Stimulated activated CD4-positive, alpha-beta T cell treated with anti-CD3 and anti-CD28 coated beads, Interleukin-15, amount 100 ng/mL, for 1 hour (primary cell): ENCODE measurements at places on chromosomes 7 and 10.

- no peak for DNase-seq
These were observed 6.5 kb downstream of the SHH start for GRCh38 chr7:155805826-155806095.

GRCh38 chr7:69656890-69657289 lies 58.6 kb downstream of the AUTS2 start:
- DNase-seq, result no peak

DNA sequence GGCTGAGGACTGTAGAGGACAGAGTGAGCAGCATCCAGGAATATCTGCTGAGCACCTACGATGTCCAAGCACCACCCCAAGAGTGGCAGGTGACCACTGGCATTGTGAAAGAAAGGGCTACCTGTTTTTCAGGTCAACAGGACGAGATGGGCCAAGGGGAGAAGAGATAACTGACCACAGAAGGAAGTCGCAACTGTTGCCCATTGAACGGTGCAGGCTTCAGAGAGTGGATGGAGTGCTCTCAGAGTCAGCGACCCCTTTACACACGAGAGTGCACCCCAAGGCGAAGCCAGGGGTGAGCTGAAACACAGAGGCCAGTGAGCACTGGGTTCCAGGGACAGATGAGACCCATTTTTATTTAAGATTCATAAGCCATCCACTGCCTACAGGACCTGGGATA lies 42.3 kb downstream of the HIPK2 start:
- no peak for DNase-seq

DNA sequence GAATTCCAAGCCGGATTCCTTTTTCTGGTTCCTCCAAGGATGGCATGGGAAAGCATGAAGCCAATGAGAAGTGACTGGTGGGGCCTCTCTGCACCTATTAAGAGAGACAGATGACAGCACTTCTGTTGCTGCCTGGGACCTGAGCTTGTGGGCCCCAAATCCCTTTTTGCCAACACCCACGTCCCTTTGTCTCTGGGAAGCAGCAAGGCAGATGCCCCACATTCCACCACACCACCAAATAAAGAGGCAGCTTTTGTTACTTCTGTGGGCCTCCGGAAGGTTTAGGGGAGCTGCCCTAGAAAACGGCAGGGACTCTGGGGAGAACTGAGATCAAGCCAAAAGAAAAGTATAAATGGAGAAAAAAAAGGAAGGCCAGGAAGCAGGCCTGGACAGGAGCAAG lies 3.4 kb downstream of the CCDC136 start:
- no peak for DNase-seq

GRCh38 chr10:23441251-23441650 lies 2.4 kb downstream of the OTUD1 start:
- no peak for DNase-seq

- DNase-seq, result no peak
These were observed 103.9 kb downstream of the SLC37A3 start for GRCh38 chr7:140294454-140294853.

GRCh38 chr7:157557263-157557662 lies 220.5 kb downstream of the DNAJB6 start:
- no peak for DNase-seq

DNA sequence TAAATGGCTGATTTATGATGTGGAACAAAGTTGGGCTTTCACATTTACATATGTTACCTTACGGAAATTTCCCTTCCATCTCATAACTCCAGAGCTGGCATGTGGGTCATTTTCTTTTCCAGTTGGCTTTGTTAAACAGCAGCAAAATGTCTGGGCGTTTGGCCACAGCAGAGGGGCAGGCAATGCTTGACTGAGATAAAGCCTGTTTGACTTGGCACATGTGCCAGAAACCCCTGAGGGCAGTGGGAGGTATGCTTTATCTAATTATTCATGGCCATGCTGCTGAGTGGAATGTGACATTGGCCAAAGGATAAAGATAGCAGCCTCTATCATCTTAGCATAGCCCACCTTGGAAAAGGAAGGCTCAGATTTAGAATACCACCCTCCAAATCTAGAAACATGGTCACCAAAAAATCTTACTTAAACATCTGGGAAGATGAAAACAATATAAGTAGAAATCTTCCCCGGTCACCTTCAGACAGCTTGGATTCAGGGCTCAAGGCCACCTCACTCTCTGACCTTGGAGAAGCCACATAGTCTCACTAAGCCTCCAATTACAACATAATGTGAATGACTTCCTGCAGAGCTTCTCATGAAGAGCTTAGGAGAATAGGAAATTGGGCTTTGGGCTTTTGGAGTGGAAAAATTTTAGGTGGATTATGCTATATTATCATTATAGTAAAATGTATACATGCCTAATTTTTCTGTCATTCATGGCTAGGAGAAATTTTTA lies 101.5 kb downstream of the GRM3 start:
- DNase-seq, result no peak

- DNase-seq, result no peak
These were observed 2.4 kb upstream of the MOSPD3 start for GRCh38 chr7:100609958-100610357.

DNA sequence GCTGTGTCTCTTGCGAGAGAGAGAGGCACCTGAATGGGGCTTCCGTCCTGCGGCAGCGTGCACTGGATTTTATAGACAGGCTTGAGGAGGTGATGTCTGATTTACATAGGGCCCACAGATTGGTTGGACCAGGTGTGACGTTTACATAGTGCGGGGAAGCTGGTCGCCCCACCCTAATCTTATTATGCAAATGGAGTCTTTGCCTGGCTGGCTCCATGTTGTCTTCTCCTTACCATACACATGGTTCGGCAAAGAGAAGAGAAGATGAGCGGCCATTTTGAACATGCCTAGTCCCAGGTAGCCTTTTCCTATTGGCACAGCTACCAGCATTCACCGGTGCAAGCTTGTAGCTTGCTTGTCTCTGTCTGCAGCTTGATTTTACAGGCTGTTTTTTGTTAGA lies 238.5 kb upstream of the GALNT17 start:
- no peak for DNase-seq

DNA sequence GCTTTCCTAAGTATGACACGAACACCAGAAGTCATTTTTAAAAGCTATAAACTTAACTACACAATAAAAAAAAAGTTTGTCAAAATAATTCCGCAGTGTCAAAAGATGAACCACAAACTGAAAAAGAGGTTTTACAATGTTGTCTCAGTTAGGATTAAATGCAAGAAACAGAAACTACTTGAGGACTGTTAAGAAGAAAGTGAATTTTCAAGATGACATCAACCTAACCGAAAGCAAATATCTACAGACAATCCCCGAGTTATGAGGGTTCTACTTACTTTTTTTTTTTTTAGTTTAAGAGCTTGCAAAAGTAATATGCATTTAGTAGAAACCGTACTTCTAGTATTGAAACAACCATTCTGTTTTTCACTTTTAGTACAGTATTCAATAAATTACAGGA lies 62.3 kb downstream of the TFPI2 start:
- no peak for DNase-seq
